Stimulated activated CD4-positive, alpha-beta T cell treated with anti-CD3 and anti-CD28 coated beads, Interleukin-12 subunit alpha, Interleukin-12 subunit beta, amount 100 ng/mL, for 24 hours (primary cell): ENCODE measurements at places on chromosomes 3 and 15.

DNA sequence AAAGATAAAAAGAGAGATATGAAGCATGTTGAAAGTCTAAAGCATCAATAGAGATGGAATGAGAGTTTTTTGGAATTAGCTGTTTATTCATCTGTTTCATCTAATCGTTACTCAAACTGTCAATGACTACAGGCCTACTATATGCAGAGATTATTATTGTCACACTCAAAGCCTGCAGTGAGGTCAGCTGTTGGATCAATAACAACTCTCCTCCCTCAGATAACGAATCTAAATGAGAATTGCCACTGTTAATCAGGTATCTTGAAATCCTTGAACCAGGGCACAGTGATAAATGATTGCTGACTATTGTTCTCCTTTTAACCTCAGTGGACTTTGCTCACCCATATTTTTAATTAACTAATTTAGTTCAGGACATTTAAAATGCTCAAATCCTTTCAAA lies 192.3 kb upstream of the SGO1 start:
- DNase-seq = no peak

DNA sequence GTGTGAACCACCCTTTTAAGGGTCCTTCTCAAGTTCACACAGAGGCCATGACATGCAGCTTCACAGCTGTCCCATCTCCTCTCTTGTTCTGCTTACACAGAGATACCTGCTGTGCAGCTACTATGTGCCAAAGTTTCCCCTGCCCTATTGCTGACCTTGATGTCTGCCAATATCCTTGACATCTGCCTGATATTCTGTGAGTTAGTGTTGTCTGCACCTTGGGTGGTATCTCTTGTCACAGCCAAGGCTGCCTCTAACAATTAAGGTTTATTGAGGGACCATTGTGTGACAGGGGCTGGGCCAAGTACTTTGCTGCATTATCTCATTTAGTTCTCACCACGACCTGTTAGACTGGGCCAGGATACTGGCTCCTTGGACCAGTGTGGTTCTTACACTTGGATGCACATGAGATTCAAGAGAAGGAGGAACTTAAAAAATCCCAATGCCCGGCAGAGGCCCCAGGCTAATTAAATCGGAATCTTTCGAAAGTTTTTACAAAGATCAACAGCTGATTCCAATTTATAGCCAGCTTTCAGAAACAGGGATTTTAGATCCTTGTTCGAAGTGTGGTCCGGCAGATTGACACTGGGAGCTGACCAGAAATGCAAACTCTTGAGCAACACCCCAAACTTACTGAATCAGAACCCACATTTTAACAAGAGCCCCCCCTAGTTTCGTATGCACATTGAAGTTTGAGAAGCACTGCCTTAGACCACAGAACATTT lies 178.6 kb downstream of the SATB1 start:
- no peak for DNase-seq

DNA sequence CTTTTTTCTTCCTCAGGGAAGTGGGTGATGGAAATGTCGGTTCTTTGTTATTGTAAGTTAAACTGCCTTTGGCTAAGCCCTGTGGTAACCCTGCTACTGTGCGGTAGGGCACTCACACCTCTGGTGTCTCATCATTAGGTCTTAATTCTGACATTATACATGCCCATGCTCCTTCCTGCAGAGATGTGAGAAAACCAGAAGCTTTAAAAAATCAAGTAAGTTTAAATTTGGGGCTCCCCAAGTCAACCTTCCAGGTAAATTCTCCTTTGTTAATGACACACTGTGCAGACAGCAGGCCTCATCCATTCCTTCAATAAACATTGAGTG lies 155.8 kb downstream of the FAM43A start:
- DNase-seq = no peak

DNA sequence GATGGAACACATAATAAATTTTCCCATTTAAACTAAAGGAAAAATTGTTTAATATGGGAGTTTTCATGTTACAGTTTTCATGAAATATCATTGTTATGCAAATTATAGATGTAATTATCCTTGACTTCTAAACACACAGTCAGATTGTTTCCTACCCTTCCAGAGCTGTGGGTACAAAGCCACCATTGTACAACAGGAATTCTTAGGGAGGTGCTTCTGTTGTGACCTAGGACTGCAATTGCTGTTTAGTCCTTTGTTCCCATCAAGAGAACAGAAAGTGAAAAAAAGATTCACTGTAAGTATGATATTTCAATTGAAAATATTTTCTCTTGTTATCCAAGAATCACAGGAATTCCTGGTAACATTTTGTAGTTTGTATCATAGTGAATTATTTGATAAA lies 455.3 kb upstream of the NAALADL2 start:
- no peak for DNase-seq

GRCh38 chr3:51269466-51269865 lies 115.6 kb upstream of the MANF start:
- DNase-seq = no peak

DNA sequence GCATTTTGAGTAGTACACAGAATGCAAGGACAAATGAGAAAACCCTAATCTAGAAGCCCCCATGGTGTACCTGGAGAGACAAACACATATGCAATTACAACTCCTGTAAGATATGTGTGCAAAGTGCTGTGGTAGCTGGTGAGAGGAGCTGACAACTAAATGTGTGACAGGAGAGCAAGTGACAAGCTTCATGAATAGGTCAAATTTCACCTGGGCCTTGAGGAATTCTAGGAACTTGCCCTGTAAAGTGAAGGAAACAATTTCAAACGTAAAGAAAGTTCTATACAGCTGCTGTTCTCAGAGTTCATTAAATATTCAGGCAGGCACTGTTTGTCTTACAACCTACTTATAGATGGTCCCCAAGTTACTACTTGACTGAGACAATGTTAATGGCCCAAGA lies 437.0 kb downstream of the TUSC7 start:
- no peak for DNase-seq

DNA sequence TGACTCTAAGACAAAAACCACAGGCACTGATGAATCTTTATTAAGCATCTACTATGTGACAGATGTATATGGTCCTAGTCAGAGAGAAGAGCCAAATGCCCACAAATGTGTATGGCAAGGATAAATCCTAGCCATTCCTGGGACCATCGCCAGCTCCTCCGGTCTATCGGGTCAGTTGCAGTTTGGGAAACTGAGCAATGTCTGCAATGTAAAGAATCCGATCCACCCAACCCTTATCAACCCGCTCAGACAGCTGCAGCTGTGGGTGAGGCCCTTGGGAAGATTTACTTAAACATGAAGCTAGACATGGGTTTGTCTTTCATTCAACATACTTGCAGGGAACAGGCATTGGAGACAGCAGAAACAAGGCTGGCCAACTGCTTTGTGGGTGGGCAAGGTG lies 40.5 kb upstream of the CDV3 start:
- DNase-seq = no peak

- DNase-seq = no peak
Measured at GRCh38 chr3:180802837-180803236, 109.6 kb upstream of the FXR1 start.

GRCh38 chr3:100127792-100128191 lies 13.5 kb upstream of the FILIP1L start:
- DNase-seq = no peak

DNA sequence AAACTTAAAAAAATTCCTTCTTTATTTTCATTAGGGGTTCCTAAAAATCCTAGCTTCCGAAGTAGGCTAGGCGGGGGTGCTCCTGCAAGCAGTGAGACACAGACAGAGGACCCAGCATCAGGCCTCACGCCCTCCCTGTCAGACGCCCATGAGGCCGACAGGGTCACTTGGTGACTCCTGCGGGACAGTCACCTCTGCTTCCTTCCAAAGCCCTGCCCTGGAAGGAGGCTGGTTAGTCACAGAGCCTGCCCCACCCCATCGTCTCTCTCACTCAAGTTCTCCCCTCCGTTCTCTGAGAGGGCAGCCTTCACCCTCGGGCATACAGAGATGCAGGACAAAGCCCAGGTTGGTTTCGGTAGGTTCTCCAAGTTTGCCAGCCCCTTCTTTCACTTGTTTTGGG lies 38.6 kb downstream of the EHD4 start:
- DNase-seq = no peak

DNA sequence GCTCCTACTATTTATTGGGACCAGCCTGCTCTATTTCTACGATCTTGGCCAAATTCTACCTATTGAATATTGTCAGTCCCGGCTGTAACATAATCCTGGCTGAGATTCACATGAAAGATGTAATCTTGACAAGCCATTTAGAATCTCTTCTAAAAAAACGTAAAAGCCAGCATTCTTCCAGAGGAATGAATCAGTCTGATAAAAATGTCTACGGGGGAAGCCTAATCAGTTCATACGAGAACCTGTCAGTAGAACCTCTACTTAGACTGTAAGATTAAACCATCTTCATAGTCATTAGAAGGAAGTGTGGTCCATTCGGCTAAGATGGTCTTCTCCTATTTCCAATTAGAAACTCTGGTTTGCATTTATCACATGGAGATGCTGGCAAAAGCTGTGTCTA lies 147.2 kb upstream of the WNT5A start:
- no peak for DNase-seq

DNA sequence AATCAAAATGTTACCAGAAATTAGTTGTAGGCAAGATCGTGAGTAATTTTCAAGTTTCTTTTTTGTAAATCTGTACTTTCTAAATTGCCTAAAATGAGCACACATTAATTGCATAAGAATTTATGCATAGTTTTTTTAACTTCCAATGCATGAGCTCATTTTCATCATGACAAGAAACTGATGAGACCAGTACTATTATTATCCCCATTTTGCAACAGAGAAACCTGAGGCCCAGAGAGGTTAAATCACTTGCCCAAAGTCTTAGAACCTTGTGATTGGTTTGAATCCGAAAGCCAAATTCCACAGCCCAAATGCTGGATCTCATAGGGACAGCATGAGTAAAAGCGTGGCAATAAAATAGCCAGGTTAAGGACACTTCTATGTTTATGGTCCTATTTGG lies 274.7 kb downstream of the ERC2 start:
- no peak for DNase-seq

- no peak for DNase-seq
Measured at GRCh38 chr3:110650741-110651140, 420.9 kb upstream of the NECTIN3 start.

- no peak for DNase-seq
Measured at GRCh38 chr15:51079226-51079625, 15.5 kb downstream of the TNFAIP8L3 start.
